ENCODE measurements at places on chromosomes 11 and 22.

DNA sequence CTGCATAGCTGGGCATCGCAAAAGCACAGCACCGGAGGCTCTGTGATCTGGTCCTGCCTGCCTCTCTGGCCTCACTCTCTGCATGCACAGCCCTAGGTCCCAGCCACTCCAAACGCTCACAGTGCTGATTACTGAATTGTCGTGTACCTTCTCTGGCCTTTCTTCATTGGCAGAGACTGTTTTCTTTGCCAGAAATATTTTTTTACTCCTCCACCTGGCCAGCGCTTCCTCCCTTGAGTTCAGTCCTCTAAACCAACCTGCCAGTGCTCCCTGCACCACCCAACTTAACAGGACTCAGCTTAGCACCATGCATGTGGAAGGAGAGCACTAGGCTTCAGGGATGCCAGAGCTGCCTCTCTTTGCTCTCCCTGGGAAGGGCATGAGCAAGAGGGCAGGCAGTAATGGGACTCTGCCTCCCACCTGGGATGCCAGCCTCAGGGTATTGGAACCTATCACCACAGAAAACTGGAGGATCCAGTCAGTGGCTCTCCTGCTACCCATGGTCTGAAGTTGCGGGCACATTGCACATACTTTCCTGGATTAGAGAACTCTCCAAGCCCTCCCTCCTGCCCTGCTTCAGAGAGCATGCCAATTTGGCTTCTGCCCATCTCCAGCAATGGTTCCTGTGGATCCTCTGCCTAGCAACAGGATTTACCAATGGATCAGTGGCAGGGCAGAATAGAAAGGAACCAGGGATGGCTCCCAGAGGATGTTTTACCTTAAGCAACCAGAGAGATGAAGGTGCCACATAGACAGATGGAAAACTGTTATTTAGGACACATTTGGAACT lies 37.0 kb upstream of the GNAZ start:
- DNase-seq: no peak

GRCh38 chr11:109153836-109154235 lies 268.2 kb upstream of the C11orf87 start:
- DNase-seq: no peak

DNA sequence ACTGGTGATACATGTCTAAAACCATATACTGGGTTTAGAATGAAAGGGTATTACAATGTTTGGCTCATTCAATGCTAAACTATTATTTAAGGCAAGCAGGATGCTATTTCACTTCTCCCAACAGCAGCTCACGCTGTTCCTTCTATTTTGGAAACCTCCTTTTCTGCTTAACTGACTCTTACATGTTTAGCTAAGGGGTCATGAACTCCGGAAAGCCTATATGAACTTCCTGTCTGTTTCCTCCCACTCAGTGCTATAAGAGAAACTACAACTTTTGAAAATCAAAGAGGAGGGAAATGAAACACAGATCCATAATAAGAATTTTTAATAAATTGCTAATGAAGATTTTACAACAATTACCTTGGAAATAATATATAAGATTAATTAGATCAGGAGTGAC lies 30.9 kb downstream of the SLC36A4 start:
- no peak for DNase-seq

GRCh38 chr22:49052023-49052538 lies 775.6 kb downstream of the BRD1 start:
- no peak for DNase-seq

- no peak for DNase-seq
Measured at GRCh38 chr11:118000850-118001228, 14.6 kb downstream of the IL10RA start.

GRCh38 chr11:131998020-131998419 lies 627.6 kb downstream of the NTM start:
- DNase-seq: no peak

GRCh38 chr11:1326435-1327063 lies 17.1 kb upstream of the TOLLIP start:
- no peak for DNase-seq

DNA sequence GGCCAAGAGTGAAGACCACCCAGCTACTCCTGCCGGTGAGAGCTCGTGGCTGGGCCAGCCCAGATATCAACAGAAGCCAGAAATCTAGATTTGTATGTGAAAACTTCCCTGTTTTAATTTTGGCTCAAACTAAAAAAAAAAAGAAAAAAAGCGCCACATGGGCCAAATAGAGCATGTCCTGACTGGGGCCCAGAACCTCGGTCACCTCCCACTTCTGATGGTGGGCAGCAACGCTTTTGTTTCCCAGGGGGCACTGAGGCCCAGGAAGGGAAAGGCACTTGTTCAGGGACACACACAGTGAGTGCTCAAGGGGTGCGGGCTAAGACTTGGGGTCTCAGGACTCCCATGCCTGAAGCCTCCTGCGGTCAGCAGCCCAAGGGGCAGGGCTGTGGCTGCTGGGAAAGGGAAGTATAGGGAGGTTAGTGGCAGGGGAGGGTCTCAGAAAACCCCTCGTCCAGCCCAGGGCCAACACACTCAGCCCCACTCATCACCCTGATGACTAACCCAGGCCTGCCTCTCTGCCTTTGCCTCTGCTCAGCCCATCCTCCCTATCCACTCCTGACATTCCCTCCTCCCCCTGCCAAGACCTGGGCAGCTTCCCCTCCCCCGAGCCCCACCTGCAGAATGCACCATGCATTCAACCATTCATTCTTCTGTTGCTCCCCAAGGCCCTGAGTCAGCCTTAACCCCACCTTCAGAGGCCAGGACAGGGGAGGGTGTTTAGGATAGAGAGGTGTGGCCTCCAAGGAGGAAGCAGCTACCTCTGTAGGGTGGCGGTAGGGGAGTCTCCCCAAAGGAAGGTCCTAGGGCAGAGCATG lies 30.0 kb upstream of the TCF20 start:
- DNase-seq: no peak

DNA sequence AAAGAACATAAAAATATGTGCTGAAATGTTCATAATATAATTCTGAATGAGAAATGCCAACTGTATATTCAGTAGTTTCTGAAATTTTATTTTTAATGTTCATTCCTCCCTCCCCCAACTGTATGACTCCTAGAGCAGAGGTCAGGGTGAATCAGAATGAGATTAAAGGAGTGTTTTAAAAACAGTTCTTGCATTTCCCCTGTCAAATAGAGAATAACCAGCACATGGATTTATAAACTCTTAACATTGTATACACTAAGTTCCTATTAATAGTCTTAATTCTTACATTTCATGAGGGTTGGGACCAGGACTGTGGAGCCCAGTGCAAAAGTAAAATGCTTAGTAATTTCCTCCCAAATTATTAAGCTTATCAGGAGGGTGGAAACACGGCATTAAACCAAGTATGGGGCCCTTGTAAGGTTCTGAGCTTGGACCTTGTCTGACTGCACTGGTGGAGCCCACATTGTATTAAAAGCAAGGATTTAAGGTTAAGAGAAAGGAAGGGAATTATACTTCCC lies 474.6 kb upstream of the RAG2 start:
- no peak for DNase-seq

GRCh38 chr11:78015878-78016277 lies 7.2 kb downstream of the KCTD14 start:
- DNase-seq: no peak

DNA sequence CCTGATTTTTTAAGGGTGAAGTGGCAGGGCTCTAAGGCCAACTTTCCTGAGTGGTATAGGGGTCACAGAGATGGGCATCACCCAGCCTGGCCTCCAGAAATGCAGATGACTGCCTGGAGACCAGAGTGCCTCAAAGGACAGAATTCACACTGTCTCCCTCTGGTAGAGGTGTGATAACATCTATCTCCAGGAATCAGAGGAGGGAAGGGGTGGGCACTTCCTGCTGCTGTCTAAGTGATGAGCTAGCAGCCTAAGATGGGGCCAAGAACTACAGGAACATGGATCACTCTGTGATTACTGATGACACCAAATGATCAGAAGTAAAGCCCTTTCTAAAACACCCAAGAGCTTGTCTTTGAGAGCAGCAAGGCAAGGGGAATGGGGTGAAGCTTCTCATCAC lies 61.9 kb downstream of the C11orf58 start:
- no peak for DNase-seq

GRCh38 chr11:113248702-113249490 lies 65.5 kb upstream of the TTC12 start:
- no peak for DNase-seq

DNA sequence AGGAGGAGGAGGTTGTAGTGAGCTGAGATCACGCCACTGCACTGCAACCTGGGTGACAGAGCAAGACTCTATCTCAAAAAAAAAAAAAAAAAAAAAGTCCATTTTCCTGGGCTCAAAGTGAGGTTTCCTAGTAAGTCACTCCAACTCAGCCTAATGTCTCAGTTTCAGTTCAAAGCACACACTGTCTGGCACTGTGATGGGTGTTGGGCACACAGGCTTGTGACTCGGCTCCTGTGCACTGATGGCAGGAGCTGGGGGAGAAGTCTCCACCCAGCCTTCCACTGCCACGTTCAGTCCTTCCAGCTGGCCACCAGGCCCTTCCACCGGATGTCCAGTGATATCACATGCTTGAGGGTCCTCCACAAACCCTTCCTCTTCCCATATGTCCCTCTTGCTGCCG lies 186.0 kb downstream of the CEP164 start:
- no peak for DNase-seq

- DNase-seq: peak; percentile 45
Measured at GRCh38 chr11:58573451-58574104, 2.1 kb downstream of the LPXN start.

- no peak for DNase-seq
Measured at GRCh38 chr11:94494126-94494680, 419 bp downstream of the ANKRD49 start.

DNA sequence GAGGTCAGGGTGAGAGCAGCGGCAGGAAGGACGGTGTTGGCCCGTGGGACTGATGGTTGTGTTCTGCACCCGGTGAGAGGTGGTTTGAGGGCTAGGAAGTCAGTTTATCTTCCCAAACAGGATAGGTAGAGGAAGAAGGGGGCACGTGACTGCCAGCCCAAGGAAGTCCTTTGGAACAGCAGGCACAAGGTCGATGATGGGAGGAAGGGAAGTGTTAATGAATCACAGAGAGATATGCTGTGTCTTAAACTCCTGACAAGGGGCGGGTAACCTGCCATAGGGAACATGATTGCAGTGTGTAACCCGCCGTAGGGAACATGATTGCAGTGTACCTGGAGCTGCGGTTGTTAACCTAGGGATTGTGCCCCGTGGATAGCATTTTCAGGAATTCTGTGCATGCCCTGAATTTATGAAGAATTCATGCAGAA lies 49.0 kb downstream of the PRR5L start:
- DNase-seq: no peak

- no peak for DNase-seq
Measured at GRCh38 chr11:111976767-111977145, 39.6 kb downstream of the DIXDC1 start.

DNA sequence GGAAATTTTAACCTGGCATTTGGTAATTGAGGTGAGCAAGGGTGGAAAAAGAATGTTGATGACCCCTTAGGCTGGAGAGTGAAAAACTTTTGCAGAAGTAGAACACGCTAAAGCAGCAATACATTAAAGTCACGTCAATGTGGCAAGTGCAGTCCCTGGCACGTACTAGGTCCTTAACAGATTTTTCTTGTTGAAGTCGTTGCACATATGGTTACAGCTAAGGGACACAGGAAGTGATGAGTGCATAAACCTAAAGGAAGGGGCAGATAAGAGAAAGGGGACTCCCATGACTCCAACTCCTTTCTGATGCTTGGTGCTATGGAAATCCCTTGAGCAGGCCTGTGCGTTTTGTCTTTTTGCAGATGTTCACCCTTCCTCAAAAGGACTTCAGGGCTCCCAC lies 1.2 kb downstream of the ACCS start:
- no peak for DNase-seq

DNA sequence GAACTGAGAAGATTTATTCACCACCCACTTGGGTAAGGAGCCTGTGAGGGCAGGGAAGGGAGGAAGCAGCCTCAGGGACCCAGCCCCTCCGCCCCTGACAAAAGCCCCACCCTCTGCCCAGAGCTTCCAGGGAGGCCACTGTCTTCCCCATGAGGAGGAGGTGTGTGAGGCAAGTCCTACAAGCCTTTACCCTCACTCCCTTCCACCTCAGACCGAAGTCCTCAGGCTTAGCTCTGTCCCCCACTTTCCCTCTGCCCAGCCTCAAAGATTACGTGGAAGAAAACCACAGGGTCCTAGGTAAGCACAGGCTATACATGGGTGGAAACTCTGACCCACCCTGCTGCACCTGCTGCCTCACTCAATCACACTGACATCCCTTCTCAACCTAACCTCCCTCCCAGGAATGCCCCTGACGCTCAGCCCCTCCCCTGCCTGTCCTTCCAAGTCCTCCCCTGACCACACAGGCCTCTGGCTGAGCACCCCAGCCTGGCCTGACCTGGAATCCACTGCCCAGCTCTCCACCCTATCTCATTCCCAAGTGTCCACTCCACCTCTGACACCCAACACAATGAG lies 3.6 kb upstream of the ARAP1 start:
- no peak for DNase-seq

DNA sequence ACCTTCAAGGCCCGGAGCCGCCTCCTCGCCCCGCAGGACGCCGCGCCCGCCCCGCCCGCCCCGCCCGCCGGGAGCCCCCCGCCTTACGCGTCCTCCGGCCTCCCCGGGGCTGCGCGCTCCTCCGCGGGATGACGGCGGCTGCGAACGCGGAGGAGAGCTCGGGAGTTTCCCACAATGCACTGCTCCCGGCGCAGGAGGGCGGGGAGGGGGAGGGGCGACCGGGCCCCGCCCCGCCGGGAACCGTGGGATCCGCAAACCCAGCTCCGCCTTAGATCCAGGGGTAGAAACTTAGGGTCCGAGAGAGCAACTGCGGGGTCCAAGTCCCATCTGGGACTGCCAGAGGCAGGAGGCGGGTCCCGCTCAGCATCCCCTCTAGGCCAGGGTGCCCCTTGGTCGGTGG lies at the start of gene CEND1:
CEND1 (minus strand) TSS at position 148 of the 400 bp plus-strand sequence. CDS start 1,514 bp downstream, outside the sequence.
- no peak for DNase-seq

DNA sequence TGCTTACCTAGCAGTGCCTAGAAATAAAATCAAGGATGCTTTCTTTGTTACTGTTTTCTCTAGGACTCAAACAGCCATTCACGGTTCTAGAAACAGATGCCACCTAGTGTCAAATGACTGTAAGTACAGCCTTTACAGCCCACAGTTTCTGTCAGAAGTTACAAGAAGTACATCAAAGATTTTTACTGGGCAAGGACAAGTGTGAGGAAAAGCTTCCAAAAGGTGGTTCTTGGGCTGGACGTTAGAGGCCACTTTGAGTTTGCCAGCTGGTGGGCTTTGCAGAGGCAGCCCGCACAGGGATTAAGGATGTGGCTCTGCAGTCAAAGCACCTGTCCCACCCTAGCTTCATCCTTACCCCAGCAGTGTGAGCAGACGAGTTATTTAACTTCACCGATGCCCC lies 6.9 kb downstream of the KMT5B start:
- no peak for DNase-seq

DNA sequence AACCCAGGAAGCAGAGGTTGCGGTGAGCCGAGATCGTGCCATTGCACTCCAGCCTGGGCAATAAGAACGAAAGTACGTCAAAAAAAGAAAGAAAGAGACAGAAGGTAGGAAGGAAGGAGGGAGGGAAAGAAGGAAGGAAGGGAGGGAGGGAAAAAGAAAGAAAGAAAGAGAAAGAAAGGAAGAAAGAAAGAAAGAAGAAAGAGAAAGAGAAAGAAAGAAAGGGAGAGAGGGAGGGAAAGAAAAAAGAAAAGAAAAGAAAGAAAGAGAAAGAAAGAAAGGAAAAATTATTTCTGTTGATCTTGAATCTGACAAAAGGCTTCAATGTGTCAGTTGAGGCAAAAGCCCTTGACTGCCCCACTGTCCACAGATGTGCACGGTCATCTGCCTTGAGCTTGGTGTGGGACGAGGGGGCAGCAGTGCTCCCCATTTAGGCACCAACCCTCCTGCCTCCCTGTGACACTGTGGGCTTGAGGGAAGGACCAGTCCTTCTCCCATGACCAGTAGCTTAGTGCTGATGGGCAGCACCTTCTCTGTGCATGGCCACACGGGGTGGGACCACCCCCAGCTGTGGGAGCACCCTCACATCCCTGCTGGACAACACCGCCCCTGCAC lies 24.4 kb downstream of the KCTD17 start:
- no peak for DNase-seq
